ENCODE measurements at places on chromosomes 11 and 22.
A peak's percentile ranks its signal among the peaks of the same experiment; 100 is the strongest.

DNA sequence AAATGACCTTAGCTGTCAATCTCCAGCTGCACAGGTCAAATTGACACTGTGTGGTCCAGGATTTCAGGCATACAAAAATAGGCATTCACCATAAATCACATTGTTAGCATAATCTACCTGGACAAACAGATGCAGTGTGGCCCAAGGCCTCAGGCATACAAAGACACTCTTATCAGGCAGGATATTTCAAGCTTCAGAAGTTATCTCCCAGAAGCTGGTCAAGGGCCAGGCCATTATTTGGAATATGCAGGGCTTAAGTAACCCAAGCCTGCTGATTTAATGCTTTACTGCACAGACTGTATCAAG, 25.5 kb upstream of the HORMAD2 start:
- DNase-seq: no peak

- no peak for DNase-seq
Observed at GRCh38 chr11:60739114-60739513, 14.6 kb downstream of the MS4A18 start.

GRCh38 chr22:35418088-35418487, 18.1 kb downstream of the MCM5 start:
- no peak for DNase-seq

GRCh38 chr11:115430345-115430744, 73.9 kb downstream of the CADM1 start:
- no peak for DNase-seq

DNA sequence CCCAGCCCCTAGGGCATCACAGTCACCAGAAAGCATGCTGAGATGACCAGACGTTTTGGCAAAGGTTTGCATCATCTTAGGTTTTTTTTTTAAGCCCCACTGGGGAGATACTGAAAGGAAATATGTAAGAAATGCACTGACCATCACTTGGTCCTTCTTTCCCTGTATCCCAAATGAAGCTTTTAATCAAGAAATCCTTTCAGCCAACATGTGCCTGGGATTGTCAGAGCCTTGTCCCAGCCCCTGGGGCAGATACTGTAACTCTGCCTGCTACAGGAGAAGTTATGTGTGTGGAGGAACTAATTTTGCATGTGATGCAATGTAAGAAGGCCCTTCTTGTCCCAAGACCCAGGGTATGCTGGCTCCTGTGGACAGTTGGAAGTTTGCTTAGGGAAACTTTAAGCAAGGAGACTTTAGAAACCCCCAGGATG, 65.6 kb downstream of the PPFIBP2 start:
- no peak for DNase-seq

DNA sequence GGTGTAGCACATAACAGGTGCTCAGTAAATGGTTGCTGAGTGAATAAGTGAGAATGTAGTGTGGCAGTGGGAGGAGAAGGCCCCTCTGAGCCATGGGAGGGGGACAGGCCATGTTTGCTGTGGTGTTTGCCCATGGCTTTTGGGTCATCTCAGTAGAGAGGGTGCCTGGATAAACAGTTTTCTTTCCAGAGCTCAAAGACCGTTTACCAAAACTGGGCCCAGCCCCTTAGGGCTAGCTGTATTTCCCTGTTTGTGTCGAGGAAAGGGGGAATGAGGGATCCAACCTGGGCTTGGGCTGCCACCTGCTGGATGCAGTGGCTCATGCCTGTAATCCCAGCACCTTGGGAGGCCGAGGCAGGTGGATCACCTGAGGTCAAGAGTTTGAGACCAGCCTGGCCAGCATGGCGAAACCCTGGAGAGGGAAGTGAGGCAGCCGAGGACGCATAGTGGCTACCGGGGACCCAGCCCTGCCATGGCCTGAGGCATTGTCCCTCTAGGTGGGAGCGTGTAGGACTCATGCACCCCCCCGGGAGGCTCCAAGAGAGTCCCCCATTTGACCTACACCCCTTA, 8.7 kb upstream of the LTO1 start:
- no peak for DNase-seq

- DNase-seq: no peak
Observed at GRCh38 chr22:33570110-33570509, 350.2 kb downstream of the LARGE1 start.

DNA sequence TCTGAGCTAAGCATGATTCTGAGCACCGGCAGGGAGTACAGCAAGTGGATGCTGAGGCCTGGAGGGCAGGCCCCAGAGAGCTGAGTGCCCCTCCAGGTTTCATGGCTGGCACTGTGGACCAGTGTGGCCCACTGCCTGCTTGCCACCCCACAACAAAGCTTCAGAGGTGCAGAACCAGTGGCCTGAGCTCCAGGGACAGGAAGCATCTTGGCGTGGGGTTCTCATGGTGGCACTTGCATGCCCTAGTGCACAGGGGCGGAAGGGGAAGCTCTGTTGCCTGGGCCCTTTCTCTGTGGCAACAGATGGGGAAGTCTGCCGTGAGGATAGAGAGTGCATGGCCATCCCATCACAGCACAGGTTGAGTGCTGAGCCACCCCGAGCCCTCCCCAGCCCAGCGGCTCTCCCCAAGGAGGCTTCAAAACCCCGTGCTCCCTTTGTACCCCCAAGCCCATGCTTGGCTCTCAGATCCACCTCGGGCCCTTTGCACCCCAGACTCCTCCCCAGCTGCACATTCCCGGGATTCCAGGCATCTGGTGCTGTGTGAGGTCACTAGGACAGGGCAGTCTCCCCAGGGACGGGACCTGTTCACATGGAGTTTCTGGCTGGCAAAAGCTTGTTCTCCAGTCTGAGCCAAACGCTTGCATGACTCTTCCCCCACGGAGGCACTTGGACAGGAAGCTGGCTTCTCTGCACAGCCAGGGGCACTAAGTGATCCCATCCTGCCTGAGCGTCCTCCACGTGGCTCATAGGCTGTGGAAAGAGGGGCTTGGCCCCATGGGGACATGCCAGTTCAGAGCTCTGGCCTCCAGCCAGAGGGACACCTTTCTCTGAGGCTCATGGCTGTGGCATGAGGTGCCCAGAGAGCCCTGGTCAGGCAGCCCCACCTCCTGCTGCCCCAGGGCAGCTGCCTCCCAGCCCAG, 4.2 kb downstream of the SLC25A1 start:
- DNase-seq: no peak

DNA sequence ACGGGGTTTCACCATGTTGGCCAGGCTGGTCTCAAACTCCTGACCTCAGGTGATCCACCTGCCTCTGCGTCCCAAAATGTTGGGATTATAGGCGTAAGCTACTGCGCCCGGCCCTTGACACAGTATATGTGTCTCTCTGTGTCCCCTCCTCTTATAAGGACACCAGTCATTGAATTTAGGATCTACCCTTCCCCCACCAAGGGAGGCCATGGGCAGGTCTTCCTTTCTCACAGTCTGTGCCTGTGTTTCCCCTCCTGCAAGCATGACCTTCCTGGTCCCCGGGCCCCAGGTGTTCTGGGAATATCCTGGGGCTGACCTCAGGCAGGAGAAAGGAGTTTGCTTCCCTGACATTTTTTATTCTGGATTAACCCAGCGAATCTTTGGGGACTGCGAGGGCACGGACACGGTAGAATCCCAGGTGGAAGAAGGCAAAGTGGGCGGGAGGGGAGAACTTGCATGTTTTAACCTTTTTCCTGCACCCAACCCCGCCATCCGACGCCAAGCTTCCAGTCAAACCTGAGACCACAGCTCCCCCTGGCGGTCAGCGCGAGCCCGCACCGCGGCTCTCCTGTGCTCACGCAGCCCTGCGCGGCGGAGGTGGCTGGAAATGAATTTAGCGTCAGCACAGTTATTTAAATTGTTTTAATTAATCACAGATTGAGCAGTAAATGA, 42.1 kb upstream of the ISX start:
- peak; percentile 70 for DNase-seq

DNA sequence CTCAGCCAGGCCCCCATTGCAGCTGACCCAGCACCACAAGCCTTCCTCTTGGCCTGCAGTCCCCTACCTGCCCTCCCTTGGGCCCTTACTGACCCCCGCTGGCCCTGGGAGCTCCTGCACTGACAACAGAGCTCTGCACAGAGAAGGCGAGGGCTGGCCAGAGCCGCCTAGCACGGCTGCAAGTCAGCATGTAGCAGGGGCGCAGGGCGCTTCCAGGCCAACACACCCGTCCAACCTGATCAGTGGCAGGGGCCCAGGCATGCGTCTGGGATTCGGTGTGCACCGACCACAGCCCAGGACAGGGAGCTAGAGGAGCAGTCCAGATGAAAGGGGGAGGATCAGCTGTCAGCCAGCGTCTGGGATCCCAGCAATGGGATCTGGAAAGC, 7.6 kb downstream of the WNT7B start:
- no peak for DNase-seq

GRCh38 chr11:74449369-74449931, 17.9 kb downstream of the KCNE3 start:
- DNase-seq: peak; percentile 26

- DNase-seq: peak; percentile 53
Observed at GRCh38 chr11:1138097-1138496, 19.7 kb upstream of the MUC5AC start.

DNA sequence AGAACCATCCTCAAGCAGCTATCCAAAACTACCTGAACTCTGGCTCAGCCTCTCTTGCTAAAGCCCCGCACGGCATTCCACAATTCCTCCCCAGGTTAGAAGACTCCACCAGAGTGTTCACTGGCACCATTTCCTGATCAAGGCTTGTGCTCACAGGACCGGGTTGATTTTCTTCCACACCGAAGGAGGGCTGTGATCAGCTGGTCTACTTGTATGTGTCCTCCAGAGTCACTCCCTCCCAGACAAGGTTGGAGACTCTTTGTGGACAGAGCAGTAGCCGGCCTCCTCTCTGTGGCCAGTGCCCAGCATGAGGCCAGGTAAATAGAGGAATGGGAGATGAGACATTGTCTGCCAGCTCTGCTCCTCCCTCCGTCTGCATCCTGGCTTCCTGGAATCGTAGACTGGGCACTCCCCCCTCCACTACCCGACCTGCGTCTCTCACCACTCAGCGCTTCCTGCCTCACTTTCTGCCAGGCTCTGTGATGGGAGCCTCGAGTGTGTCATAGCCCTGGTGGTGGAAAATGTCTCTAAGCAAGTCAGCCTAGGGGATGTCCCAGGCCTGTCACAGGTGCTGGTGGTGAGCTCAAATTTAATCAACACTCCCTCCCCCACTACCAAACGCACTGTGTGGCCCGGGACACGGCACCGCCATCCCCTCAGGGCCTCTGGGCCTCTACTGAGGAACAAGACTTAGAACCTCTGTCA, 12.5 kb upstream of the TMPRSS6 start:
- peak; percentile 97 for DNase-seq

DNA sequence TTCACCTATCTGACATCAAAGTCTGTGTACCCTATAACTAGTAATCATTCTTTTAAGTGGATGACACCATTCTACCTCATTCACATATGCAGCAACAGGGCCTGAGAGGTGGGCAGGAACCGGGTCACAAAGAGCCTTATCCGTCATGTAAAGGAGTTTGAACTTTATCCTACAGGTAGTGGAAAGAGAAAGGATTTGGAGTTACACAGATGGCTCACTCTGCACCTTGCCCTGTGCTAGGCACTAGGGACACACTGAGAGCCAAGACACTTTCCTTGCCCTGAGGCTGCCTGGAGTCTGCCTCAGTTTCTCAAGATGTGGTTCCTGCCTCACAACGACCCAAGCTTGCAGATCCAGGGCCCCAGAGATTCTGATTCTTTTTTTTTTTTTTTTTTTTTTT, 14.3 kb upstream of the ACER3 start:
- no peak for DNase-seq

Data from stimulated activated CD4-positive, alpha-beta T cell treated with anti-CD3 and anti-CD28 coated beads, Interleukin-1b, Interleukin-23, amount 100 ng/mL, for 48 hours (primary cell).